ENCODE measurements at places on chromosomes 6 and 20. TPM values are rescaled to one million over a fixed set of nuclear protein-coding genes. Genes with fewer than 3 reads are reported as not detected.

DNA sequence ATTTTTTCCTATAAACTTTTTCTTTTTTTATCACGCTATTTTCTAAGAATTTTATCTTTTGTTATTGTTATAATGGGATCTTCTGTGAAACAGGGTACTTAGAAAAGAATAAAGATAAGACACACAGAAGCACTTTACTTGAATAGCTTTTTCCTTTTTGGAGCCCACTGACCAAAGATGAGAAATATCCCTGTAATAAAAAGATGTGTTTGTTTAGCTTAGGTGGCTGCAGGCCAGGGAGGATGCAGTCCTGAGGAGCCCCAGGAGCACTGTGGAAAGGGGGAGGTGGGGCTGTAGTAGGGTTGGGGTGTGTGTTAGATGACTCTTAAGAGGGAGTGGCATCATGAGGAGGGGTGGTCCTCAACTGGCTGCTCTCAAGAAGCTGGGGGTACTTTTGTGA lies 128.6 kb downstream of the ARID1B start:
- no peaks in the 10 kb centered on the region for H3K27me3 ChIP-seq
- no peaks in the 10 kb centered on the region for H3K4me1 ChIP-seq
- no peaks in the 10 kb centered on the region for H3K36me3 ChIP-seq
- H3K27ac ChIP-seq, result no peak overlapping the region
- no peak overlapping the region for H3K4me3 ChIP-seq
- no peak for DNase-seq

DNA sequence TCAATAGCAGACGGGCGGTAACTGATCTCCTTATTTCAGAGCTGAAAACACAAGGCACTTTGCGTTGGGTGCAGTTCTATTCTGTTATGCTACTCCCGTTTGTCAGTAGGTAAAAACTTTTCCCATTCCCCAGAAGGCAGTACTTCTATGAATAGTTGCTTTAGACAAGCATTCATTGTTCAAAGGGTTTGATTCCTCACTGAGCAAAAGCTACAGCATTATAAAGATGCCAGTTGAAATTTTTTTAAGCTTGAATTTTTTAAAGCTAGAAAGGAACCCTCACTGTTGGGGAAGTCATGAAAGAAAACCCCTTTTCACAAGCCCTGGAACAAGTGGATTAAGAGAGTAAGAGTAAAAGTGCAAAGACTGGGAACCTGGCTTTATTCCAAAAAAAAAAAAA lies 42.3 kb downstream of the FUT9 start:
- no peak overlapping the region for H3K4me3 ChIP-seq
- H3K27me3 ChIP-seq, result no peaks in the 10 kb centered on the region
- no peak for DNase-seq
- no peak overlapping the region for H3K27ac ChIP-seq
- H3K4me1 ChIP-seq, result no peaks in the 10 kb centered on the region
- no peaks in the 10 kb centered on the region for H3K36me3 ChIP-seq

DNA sequence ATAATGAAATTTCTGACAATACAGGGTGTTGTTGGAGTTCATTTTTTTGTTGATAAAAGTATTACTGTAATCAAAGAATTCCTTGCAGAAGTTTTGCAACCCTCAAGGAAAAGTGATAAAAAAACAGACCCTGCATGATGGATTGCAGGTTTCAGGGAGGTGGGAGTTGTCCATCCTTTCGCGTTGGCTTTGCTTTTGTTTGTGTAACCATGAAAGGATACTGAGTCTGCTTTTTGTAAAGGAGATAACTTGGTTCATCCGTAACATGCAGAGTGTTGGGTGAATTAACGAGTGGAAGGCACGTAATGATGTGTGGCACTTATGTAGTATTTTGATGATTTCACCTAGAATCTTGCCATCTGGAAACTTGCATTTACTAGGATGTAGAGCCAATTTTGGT lies 23.6 kb downstream of the FOXO3 start:
- H3K4me3 ChIP-seq, result no peak overlapping the region
- no peak overlapping the region for H3K27ac ChIP-seq
- peaks cover 52% of the 10 kb centered on the region for H3K4me1 ChIP-seq
- no peaks in the 10 kb centered on the region for H3K36me3 ChIP-seq
- DNase-seq, result no peak
- no peaks in the 10 kb centered on the region for H3K27me3 ChIP-seq

- no peak overlapping the region for H3K4me3 ChIP-seq
- no peaks in the 10 kb centered on the region for H3K4me1 ChIP-seq
Measured at GRCh38 chr6:140620496-140620895, 1246.0 kb upstream of the CITED2 start.

- H3K27ac ChIP-seq, result no peak overlapping the region
- DNase-seq, result no peak
- no peaks in the 10 kb centered on the region for H3K36me3 ChIP-seq
- H3K4me3 ChIP-seq, result no peak overlapping the region
- no peaks in the 10 kb centered on the region for H3K27me3 ChIP-seq
Measured at GRCh38 chr6:47145212-47145611, 103.1 kb upstream of the ADGRF1 start.

DNA sequence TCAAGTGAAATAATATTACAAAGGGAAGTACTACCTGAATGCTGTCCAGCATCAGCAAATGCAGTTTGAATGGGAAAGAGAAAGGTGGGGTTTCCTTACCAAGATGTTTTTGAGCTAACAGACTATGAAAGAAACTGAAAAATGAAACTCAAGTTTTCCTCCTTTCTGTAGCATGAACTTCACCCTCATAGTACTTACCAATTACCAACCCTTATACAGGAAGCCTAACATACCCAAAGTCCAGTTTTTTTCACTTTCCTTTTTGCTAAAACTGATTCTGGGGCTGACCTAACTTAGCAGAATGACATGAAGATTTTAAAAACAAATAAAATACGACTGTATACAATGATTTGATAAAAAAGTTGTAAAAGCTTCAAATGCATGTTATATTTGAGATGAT lies 5.2 kb downstream of the ZNFX1 start:
- H3K4me1 ChIP-seq, result peaks cover 8% of the 10 kb centered on the region
- H3K36me3 ChIP-seq, result peaks cover 11% of the 10 kb centered on the region
- no peak overlapping the region for H3K27ac ChIP-seq
- no peak overlapping the region for H3K4me3 ChIP-seq
- H3K27me3 ChIP-seq, result no peaks in the 10 kb centered on the region
- no peak for DNase-seq

- peaks cover 2% of the 10 kb centered on the region for H3K4me1 ChIP-seq
- DNase-seq, result no peak
- H3K36me3 ChIP-seq, result no peaks in the 10 kb centered on the region
- H3K4me3 ChIP-seq, result no peak overlapping the region
Measured at GRCh38 chr20:5045906-5046305, 44.6 kb upstream of the SLC23A2 start.

DNA sequence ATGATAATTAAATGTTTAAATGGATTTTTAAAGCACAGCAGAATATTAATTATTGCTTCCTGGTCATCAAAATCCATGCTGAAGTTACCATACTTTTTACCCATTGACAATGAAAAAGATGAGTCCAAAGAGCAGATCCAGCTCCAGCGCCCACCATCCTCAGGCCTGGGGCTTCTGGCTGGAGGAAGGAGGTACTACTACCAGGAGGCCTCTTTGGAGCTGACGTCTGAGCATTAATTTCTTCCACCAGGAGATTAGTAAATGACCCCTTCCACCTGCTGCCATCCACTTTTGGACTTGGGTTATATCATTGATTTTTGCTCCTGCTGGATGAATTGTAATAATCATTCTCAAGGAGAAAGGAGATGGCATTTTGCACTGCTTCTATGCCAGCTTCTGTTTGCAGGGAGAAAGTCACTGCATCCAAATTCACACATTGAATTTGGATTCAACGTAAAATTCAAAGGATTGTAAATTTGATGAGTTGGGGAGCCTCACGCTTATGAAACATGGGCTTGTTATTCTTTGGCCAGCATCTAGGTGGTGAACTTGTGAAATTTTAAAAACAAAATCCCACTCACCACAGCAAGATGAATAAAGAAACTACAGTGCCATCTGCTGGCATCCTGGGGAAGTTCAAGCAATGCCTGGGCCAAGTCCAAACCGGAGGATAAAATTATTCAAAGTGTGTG lies 121.8 kb downstream of the SASH1 start:
- no peaks in the 10 kb centered on the region for H3K27me3 ChIP-seq
- no peak overlapping the region for H3K27ac ChIP-seq
- peaks cover 7% of the 10 kb centered on the region for H3K4me1 ChIP-seq
- no peak overlapping the region for H3K4me3 ChIP-seq

DNA sequence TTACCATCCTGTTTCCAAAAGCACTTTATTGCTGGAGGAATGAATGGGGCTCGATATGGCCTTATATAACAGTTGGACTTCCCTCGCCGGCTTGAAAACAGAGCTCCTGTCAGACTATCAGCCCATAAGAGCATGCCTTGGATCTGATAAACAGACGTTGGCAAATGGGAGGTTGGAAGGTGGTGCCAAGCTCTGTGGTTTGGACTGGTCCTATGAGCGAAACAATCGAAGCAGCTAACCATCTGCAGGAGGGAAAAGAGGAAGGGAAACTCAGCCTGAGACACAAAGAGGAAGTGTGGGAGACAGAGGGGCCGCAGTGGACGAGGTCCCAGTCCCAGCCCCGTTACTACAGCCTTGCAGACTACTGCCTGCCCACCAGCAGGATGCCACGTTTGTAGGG lies 92.9 kb downstream of the TFAP2C start:
- no peaks in the 10 kb centered on the region for H3K36me3 ChIP-seq
- no peak for DNase-seq
- H3K27me3 ChIP-seq, result no peaks in the 10 kb centered on the region
- no peak overlapping the region for H3K27ac ChIP-seq

GRCh38 chr6:20933057-20933788 lies 399.0 kb downstream of the CDKAL1 start:
- no peak overlapping the region for H3K4me3 ChIP-seq
- H3K27ac ChIP-seq, result no peak overlapping the region
- no peak for DNase-seq
- H3K36me3 ChIP-seq, result no peaks in the 10 kb centered on the region
- H3K4me1 ChIP-seq, result peaks cover 4% of the 10 kb centered on the region
- H3K27me3 ChIP-seq, result no peaks in the 10 kb centered on the region

- H3K27ac ChIP-seq, result no peak overlapping the region
- peaks cover 8% of the 10 kb centered on the region for H3K36me3 ChIP-seq
- H3K4me1 ChIP-seq, result no peaks in the 10 kb centered on the region
- no peak overlapping the region for H3K4me3 ChIP-seq
- no peak for DNase-seq
Measured at GRCh38 chr6:89680150-89680549, 41.6 kb upstream of the LYRM2 start.

- no peaks in the 10 kb centered on the region for H3K4me1 ChIP-seq
- DNase-seq, result peak; percentile 17
- H3K27ac ChIP-seq, result no peak overlapping the region
- H3K27me3 ChIP-seq, result no peaks in the 10 kb centered on the region
Measured at GRCh38 chr20:11553603-11554002, 364.1 kb upstream of the BTBD3 start.

DNA sequence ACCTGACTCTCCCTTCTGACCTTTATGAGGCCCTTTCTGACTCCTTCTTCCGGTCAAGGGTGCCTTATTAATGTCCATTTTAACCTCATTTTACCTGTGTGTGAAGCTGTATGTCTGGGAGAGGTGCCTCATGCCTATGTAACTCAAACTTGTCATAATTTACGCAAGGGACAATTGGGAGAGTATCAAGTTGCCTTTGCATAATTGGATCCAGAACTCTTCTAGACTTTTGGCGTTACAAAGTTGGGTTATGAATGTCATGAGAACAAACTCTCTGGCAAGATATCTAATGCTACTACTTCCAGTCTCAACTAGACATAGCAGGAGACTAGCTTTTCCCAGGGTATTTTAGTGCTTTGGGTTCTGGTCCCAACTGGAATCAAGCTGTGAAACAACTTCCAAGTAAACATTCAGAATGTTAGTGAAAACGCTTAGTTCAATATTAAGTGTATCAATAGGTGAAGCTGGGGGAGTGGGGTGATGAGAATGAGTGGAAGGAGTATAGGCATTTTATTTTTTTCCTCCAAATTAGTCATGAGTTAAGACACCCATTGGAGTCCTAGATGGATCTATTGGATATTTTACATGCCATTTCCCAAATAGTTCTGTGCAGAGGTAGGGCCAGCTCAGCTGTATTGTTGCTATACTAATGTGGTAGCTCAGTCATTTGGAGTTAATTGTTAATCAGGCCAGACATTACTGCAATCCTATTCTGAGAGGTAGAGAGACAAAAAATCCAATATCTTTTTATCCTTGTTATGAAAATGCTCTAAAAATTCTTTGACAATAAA lies 159.9 kb downstream of the TFAP2B start:
- no peaks in the 10 kb centered on the region for H3K4me1 ChIP-seq
- H3K36me3 ChIP-seq, result no peaks in the 10 kb centered on the region
- DNase-seq, result no peak
- no peaks in the 10 kb centered on the region for H3K27me3 ChIP-seq

DNA sequence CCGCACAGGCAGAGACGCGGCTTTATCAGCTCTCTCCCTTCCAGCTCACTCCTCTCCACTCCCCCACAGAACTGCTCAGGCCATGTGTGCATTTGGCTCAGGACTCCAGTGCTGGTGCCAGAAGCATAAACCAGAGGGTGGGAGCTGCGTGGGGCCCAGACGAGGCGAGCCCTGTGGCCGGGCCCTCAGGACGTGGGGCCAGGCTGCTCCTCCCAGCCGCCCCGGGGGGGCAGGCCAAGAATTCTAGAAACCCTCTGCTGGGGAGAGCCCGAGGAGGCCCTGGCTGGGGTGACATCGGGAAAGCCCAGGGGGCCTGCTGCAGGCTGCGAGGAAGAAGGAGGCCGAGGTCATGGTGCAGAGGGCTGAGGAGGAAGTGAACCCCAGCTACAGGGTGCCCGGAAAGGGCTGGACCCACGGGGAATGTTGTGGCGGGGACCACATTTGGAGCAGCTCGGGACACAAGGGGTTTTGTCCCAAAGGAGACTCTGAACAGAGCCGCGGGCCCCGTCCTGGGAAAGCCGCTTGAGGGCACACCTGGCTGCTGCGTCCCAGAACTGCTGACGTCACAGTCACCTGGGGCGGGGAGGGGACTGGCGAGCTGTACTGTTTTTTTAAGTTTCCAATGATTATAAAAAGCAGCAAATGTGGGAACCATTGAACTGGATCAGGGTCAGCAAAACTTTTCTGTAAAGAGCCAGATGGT lies 107.1 kb downstream of the BANF2 start:
- H3K4me1 ChIP-seq, result peaks cover 43% of the 10 kb centered on the region
- no peaks in the 10 kb centered on the region for H3K27me3 ChIP-seq
- peak overlapping the region; percentile 82 for H3K27ac ChIP-seq
- H3K36me3 ChIP-seq, result no peaks in the 10 kb centered on the region
- H3K4me3 ChIP-seq, result no peak overlapping the region
- peak; percentile 89 for DNase-seq

Gene WFDC9
- total RNA-seq, result not detected

Gene PACRG
- 0.66 TPM for total RNA-seq

Gene C2
- total RNA-seq, result 27.2 TPM

Gene STMND1
- not detected for total RNA-seq

Gene BANF2
- total RNA-seq, result not detected

Gene PTGIS
- total RNA-seq, result 79.1 TPM
